LHCN-M2 (cell line): ENCODE measurements at places on chromosomes 6 and 20. TPM values are rescaled to one million over a fixed set of nuclear protein-coding genes. Genes with fewer than 3 reads are reported as not detected.

The RAET1G gene
- total RNA-seq, result 1.2 and 1.3 TPM in 2 replicates

The ENPP3 gene
- 0.19 TPM in 1 of 2 replicates, not detected in the other for total RNA-seq

The PRDM13 gene
- total RNA-seq, result under 0.01 TPM in 1 of 2 replicates, not detected in the other

The MCHR2 gene
- not detected in 2 replicates for total RNA-seq

The OR2H1 gene
- total RNA-seq, result not detected in 2 replicates

The COL9A1 gene
- not detected in 2 replicates for total RNA-seq

The CEP85L gene
- 9.6 and 10.9 TPM in 2 replicates for total RNA-seq

The CST1 gene
- not detected in 2 replicates for total RNA-seq

The HSPA1L gene
- total RNA-seq, result 0.71 and 1.5 TPM in 2 replicates

The ZSWIM1 gene
- 9.8 and 10.2 TPM in 2 replicates for total RNA-seq

The TXNDC5 gene
- 240 and 292 TPM in 2 replicates for total RNA-seq

The GRIK2 gene
- 2.9 and 6.2 TPM in 2 replicates for total RNA-seq

The DBNDD2 gene
- total RNA-seq, result 0.29 and 1.3 TPM in 2 replicates

The MYL9 gene
- total RNA-seq, result 80.9 and 83.7 TPM in 2 replicates

The WFDC2 gene
- total RNA-seq, result not detected in 2 replicates

The KHDRBS2 gene
- total RNA-seq, result not detected in 2 replicates

The DUSP15 gene
- 0.11 TPM in 1 of 2 replicates, not detected in the other for total RNA-seq

The DNAH8 gene
- not detected in 2 replicates for total RNA-seq

The PI16 gene
- total RNA-seq, result not detected in 2 replicates

The SIRPB1 gene
- total RNA-seq, result 0.77 and 0.86 TPM in 2 replicates

The GNAS gene
- 462 and 481 TPM in 2 replicates for total RNA-seq

The GJA1 gene
- total RNA-seq, result 8.3 and 9.0 TPM in 2 replicates

The OR2B6 gene
- not detected in 2 replicates for total RNA-seq

The SLC24A3 gene
- total RNA-seq, result 0.06 TPM in 2 replicates
